Renal pelvis (tissue), 12 donors: ENCODE measurements at places on chromosomes 11 and 22. TPM values are rescaled to one million over a fixed set of nuclear protein-coding genes. Genes with fewer than 3 reads are reported as not detected.

Gene LMO2
- 26.9 TPM for polyA plus RNA-seq

Gene CNGA4
- 0.23 TPM for polyA plus RNA-seq

Gene CELSR1
- polyA plus RNA-seq = 25.6 TPM

DNA sequence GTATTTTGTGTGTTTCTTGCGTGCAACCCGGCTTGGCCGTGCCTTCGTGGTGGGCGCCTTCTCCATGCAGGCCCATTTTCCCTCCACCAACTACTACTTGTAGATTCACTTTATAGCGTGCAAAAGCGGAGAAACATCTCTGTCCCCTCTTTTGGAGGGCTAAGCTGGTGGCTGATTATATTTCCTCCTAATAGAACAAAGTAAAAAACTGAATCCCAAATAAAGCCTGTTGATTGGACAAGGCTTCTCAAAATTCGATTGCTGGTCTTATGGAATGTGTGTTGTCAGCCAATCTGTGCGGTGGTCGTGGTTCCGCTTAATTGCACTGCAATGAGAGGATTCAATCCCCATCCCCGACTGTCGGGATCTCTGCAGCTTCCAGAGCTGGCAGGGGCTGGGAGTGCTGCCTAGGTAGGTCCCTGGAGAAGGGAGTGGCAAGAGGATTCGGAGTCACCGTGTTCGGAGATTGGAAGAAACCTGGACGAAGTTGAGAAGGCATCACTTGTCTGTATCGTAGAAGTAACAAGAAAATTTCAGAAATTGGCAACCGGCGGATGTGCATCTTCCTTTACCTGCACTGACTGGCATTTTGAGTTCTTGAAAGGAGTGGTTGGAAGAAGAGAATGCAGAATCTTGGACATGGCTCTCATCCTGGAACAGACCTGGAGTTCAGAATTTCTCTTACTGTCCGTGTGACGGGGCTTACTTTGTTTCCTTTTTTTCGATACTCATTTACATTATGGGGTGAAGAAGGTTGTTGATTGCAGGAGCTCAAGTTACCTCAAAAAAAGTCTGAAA, 1.1 kb downstream of the HMGXB4 start:
- DNase-seq = peak; percentile 41

GRCh38 chr11:94676814-94677213, 91.3 kb upstream of the AMOTL1 start:
- DNase-seq = no peak
